Left ventricle myocardium inferior (tissue), 1 donor: ENCODE measurements at places on chromosomes 4 and X.

DNA sequence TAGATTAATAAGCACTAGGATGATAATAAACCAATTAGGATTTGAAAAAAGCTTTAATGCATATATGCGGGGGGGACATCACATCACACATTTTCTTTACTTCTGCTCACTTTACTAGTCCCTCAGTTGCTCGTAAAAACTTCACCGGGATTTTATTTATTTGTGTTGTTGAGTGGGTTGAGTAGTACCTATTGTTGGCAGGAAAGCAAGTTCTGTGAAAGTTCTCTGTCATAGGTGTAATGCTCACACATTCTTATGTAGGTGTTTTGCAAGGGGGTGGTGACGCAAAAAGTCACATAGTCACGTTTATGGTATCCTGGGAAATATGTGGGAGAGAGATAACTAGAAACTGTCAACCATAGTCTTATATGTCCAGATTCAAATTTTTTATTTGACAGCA, 65.3 kb downstream of the PDLIM5 start:
- H3K27me3 ChIP-seq: no peaks in the 10 kb centered on the region
- H3K4me1 ChIP-seq: peaks cover 89% of the 10 kb centered on the region
- H3K36me3 ChIP-seq: no peaks in the 10 kb centered on the region
- peak overlapping the region; percentile 43 for H3K27ac ChIP-seq
- no peak overlapping the region for H3K4me3 ChIP-seq
- no peak for DNase-seq

DNA sequence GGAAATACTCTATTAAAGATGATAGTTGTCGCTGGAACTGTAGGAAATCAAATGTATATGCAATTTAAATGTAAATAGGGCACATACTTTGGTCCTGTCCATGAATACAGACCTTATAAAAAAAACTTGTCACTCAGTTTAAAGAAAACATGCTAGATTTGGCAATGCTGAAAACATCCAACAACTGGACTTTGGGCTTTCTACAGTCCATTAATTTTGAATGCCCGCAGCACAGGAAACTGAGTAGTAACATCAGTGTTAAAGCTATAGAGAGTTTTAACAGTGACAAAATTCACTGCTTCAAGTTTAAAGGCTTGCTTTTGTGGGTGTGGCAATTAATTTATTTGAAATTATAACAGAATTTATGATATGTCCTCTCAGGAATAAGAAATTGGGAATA, 578.4 kb downstream of the TRIML1 start:
- H3K4me3 ChIP-seq: no peak overlapping the region
- no peaks in the 10 kb centered on the region for H3K4me1 ChIP-seq
- no peaks in the 10 kb centered on the region for H3K36me3 ChIP-seq

GRCh38 chr4:39648213-39648612, 9.5 kb upstream of the SMIM14 start:
- no peak overlapping the region for H3K4me3 ChIP-seq
- no peak for DNase-seq
- no peak overlapping the region for H3K27ac ChIP-seq
- no peaks in the 10 kb centered on the region for H3K27me3 ChIP-seq
- H3K36me3 ChIP-seq: no peaks in the 10 kb centered on the region

- no peak overlapping the region for H3K4me3 ChIP-seq
- no peaks in the 10 kb centered on the region for H3K36me3 ChIP-seq
- no peaks in the 10 kb centered on the region for H3K27me3 ChIP-seq
- H3K27ac ChIP-seq: no peak overlapping the region
These were observed 79.2 kb upstream of the NHS start for GRCh38 chrX:17295791-17296190.

GRCh38 chrX:42241421-42241820, 318.1 kb upstream of the CASK start:
- no peak overlapping the region for H3K4me3 ChIP-seq
- H3K27me3 ChIP-seq: no peaks in the 10 kb centered on the region
- H3K27ac ChIP-seq: no peak overlapping the region
- no peaks in the 10 kb centered on the region for H3K36me3 ChIP-seq

GRCh38 chr4:155787113-155787710, 28.4 kb downstream of the GUCY1B1 start:
- peaks cover 19% of the 10 kb centered on the region for H3K36me3 ChIP-seq
- no peak overlapping the region for H3K4me3 ChIP-seq
- no peaks in the 10 kb centered on the region for H3K27me3 ChIP-seq
- H3K4me1 ChIP-seq: peaks cover 65% of the 10 kb centered on the region
- no peak for DNase-seq

GRCh38 chrX:53249408-53250042, 24.5 kb upstream of the KDM5C start:
- no peaks in the 10 kb centered on the region for H3K27me3 ChIP-seq
- H3K4me1 ChIP-seq: no peaks in the 10 kb centered on the region
- H3K36me3 ChIP-seq: peaks cover 5% of the 10 kb centered on the region
- DNase-seq: no peak

DNA sequence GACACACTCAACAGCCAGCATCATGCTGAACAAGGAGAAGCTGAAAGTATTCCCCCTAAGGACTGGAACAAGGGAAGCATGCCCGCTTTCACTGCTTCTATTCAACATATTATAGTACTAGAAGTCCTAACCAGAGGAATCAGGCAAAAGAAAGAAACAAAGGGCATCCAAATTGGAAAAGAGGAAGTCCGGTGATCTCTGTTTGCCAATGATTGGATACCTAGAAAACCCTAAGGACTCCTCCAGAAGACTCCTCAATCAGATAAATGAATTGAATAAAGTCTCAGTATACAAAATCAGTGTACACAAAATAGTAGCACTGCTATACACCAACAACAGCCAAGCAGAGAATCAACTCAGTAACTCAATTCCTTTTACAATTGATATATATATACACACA, 44.8 kb downstream of the ARFIP1 start:
- H3K27ac ChIP-seq: no peak overlapping the region
- DNase-seq: no peak
- H3K4me3 ChIP-seq: no peak overlapping the region
- H3K4me1 ChIP-seq: no peaks in the 10 kb centered on the region
- no peaks in the 10 kb centered on the region for H3K27me3 ChIP-seq
- H3K36me3 ChIP-seq: peaks cover 13% of the 10 kb centered on the region

DNA sequence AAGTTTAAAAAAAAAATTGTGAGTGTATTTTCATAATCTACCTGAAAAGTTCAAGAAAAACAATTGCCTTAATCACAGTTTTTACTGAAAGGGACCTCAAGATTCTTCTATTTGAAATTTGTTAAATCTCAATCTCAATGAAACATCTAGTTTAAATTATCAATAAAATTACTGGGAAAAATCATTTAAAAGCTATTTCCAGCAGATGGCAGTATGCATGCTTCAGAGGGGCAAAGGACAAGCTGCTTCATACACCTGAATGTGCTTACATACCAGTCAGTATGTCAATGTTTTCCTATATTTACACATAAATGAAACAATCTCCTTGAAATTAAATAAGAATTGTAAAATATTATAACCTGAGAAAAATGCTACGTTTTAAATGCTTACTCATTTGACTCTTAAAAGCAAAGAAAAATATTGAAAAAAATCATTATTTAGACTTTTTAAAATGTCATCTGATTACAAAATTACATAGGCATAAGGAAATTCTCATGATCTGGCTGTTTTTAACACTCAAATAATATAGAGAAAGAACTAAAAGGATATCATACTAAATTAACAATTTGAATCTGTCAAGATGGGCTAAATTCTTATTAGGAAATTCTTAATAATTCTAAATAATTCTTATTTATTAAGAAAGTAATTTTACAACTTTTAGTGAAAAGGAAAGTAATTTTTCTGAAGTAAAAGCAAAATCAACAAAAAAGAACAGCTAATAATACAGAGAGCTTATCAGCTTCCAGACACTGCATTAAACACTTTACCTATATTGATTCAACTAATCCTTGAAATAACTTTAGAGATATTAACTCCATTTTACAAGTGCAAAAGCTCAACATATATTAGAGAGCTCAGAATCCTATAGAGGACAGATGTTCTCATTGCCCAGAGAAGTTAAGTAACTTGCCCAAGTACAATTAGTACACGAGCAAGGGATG, 242.1 kb downstream of the ADAMTS3 start:
- H3K4me1 ChIP-seq: no peaks in the 10 kb centered on the region
- DNase-seq: no peak
- no peaks in the 10 kb centered on the region for H3K36me3 ChIP-seq
- H3K27ac ChIP-seq: no peak overlapping the region

DNA sequence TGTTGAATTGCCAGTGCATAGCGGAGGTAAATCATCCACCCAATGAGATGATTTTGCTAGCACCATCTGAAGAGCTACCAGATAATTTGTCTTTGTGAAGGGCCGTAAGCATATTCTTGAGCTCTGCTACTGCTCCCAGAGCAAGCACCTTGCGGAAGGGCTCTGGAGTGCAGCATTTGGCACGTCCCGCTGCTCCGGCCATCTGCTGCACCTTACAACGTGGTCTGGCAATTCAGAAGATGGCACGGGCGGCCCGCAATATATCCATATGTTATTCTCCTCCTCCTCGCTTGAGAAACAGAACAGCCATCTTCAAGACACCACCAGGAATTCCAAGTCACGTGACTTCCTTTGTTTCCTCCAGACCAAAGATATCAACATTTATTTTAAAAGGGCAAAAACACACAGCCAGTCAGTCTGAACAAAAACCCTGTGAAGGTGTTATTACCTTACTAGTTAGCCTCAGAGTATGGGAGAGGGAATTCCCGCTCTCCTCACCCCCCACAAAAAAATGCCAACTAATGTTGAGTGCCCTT, 1095.7 kb upstream of the TENM3 start:
- peaks cover 28% of the 10 kb centered on the region for H3K27me3 ChIP-seq
- no peak overlapping the region for H3K27ac ChIP-seq
- H3K36me3 ChIP-seq: no peaks in the 10 kb centered on the region
- no peak overlapping the region for H3K4me3 ChIP-seq
- H3K4me1 ChIP-seq: no peaks in the 10 kb centered on the region
- no peak for DNase-seq

GRCh38 chr4:27986476-27986875, 1125.8 kb downstream of the STIM2 start:
- no peak overlapping the region for H3K27ac ChIP-seq
- no peak overlapping the region for H3K4me3 ChIP-seq
- H3K36me3 ChIP-seq: no peaks in the 10 kb centered on the region

DNA sequence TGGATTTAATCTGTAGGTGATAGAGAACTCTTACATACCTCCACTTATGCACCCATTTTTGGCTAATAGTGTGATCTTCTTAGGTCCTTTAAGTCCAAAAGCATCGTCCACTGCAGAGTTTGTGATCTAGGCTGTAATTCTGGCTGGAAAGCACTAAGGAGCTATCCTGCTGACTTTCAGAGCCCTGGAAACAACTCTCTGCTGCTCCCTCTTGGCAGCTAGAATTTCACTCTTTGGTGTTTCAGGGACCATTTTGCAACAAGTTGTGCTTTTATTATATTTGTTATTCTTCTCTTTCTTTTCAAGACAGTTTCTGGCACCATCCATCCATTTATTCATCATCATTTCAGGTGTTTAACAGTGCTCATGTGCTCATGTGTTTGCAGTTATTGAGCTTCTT, 130.0 kb downstream of the RBM46 start:
- H3K4me1 ChIP-seq: no peaks in the 10 kb centered on the region
- H3K27ac ChIP-seq: no peak overlapping the region
- H3K27me3 ChIP-seq: peaks cover 5% of the 10 kb centered on the region
- H3K36me3 ChIP-seq: no peaks in the 10 kb centered on the region

- no peaks in the 10 kb centered on the region for H3K36me3 ChIP-seq
- H3K27me3 ChIP-seq: no peaks in the 10 kb centered on the region
- no peak for DNase-seq
- no peaks in the 10 kb centered on the region for H3K4me1 ChIP-seq
- no peak overlapping the region for H3K4me3 ChIP-seq
These were observed 399.0 kb downstream of the PABPC4L start for GRCh38 chr4:133802359-133803140.

- peaks cover 45% of the 10 kb centered on the region for H3K4me1 ChIP-seq
- no peaks in the 10 kb centered on the region for H3K27me3 ChIP-seq
- DNase-seq: no peak
- no peak overlapping the region for H3K27ac ChIP-seq
- no peaks in the 10 kb centered on the region for H3K36me3 ChIP-seq
These were observed 206.4 kb upstream of the JADE1 start for GRCh38 chr4:128603081-128603480.

DNA sequence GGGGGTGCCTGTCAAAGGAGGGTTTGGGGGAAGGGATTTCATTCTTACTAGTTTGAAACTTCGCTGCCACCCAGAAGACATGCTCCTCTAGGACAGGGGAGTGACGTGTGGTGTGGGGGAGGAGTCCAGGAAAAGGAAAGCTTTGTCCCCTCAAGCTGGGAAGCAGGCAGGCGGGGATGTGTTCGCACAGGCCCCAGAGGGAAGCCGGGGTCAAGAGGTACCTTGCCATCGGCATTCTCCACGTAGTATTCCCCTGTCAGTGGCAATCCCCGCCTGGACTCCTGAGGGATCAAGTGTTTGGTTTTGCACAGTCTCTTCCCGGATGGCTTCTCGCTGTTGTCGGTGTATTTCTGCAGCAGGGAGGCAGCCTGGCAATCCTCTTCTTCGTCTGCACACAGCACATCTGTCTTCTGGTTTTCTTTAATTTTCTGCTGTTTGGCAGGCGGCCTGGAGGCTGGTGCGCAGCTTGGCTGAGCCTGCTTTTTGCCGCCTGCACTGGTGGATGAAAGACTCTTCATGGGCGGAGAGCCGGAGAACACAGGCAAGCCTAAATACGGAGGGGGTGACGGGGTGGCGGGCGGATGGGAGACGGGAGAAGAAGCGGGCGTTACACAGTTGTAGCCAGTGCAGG, 35.1 kb downstream of the BCOR start:
- no peak overlapping the region for H3K4me3 ChIP-seq
- H3K27me3 ChIP-seq: no peaks in the 10 kb centered on the region
- no peaks in the 10 kb centered on the region for H3K4me1 ChIP-seq
- peaks cover 30% of the 10 kb centered on the region for H3K36me3 ChIP-seq
- DNase-seq: no peak
